Activated T-cell treated with anti-CD3 and anti-CD28 coated beads for 1 hour (primary cell): ENCODE measurements at places on chromosomes 11 and 22.

- peak; percentile 20 for DNase-seq
These were observed 4.3 kb downstream of the SIAE start for GRCh38 chr11:124669193-124669592.

GRCh38 chr11:67506426-67507051, 1.4 kb upstream of the PITPNM1 start:
- DNase-seq, result no peak

GRCh38 chr11:65110354-65110861, 1.3 kb upstream of the TM7SF2 start:
- peak; percentile 98 for DNase-seq

DNA sequence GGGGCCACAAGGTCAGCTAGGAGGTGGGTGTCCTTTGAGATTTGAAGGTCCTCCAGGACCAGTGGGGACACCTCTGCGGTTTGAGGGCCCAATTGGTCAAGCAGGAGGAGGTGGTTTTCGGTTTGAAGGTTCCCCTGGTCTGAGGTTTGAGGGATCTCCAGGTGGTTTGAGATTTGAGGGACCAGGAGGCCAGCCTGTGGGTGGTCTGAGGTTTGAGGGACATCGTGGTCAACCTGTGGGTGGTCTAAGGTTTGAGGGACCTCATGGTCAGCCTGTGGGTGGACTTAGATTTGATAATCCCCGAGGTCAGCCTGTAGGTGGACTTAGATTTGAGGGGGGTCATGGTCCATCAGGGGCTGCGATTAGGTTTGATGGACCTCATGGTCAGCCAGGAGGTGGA, 11.8 kb downstream of the PCF11 start:
- no peak for DNase-seq

DNA sequence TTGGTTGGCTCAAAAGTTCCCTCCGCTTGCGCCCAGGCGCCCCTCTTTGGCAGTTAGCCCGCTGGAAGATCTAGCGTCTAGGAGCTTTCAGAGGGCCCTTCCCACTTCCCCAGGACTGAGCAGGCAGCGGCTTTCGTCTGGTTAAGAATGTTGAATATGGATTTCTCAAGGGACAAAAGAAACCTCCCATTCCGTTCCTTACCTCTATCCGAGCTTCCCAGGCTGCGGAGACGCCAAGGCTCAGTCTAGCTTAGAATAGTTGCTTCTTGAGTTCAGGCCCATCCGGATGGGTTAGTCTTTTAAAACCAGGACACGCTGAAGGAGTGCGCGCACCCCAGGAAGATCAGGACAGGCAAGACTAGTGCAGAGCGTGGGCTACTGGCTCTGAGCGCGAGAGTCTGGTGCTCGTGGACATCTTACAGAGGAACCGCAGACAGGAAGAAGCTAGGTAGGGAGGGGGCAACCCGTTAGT, 1.6 kb downstream of the NELL1 start:
- no peak for DNase-seq

DNA sequence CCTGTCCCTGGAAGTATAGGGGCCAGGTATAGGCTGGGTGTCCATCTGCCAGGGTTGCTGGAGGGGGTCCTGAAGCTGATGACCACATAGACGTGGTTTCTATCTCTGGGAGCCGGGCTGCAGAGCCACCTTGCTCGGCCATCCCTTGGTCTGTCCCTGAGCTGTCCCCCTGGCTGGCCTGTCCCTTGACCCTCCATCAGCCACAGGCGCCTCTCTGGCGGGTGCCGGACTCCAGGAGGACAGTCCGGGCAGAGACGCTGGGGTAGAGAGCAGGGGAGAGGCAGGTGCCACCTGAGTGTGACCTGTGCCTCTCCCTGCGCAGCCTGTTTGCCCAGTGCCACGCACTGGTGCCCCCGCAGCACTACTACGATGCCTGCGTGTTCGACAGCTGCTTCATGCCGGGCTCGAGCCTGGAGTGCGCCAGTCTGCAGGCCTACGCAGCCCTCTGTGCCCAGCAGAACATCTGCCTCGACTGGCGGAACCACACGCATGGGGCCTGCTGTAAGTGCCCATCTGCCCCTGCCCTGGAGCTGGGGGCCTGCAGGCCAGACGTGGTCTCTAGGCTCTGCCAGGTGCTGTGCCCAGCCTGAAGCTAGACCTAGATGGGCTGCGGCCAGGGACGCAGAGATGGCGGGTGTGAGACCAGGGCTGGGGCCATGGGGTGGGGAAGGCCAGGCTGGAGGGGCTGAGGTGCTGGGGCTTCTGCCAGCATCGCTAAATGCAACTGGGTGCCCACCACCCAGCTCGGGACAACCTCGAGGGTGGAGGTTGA, 29.9 kb downstream of the MUC2 start:
- no peak for DNase-seq

DNA sequence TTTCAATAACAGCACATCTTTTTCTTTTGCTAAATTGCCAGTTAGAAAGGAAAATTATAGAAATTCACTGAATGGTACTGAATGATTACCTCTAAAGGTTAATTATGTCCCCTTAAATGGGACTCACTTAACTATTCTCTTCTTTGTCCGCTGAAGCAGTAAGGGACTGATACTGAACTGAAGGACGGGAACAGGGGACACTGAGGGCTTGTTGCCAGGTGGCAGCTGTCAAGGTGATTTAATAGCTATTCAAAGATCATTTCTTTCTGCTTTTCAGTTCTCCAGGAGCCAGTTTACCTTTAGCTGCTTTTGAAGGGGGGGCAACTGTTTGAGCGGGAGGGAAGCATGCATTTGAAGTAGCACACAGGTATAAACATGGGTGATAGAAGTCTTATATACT, 325.4 kb upstream of the CCDC90B start:
- DNase-seq, result no peak

DNA sequence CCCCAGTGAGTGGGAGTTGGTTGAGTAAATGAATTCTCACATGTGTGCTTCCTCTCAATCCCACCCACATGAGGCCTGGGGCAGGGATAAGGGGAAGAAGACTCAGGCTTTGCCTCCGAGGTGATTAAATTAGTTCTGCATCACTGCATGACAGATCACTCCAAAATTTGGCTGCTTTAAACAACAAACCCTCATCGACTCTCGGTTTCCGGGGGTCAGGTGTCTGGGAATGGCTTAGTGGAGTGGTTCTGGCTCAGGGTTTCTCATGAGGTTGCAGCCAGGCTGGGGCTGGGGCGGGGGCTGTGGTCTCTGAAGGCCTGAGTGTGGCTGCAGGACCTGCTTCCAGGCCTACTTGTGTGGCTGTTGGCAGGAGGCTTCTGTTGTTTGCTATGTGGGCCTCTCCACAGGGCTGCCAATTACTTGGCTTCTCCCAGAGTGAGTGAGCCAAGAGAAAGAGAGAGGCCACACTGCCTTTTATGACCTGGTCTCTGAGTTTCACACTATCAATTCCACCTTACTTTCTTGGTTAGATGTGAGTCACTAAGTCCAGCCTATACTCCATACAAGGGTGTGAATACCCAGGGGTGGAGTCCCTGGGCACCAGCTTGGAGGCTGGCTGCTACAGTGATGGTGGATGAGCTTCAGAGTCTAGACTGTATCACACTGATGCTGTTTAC, 15.9 kb downstream of the MOGAT2 start:
- DNase-seq, result no peak

DNA sequence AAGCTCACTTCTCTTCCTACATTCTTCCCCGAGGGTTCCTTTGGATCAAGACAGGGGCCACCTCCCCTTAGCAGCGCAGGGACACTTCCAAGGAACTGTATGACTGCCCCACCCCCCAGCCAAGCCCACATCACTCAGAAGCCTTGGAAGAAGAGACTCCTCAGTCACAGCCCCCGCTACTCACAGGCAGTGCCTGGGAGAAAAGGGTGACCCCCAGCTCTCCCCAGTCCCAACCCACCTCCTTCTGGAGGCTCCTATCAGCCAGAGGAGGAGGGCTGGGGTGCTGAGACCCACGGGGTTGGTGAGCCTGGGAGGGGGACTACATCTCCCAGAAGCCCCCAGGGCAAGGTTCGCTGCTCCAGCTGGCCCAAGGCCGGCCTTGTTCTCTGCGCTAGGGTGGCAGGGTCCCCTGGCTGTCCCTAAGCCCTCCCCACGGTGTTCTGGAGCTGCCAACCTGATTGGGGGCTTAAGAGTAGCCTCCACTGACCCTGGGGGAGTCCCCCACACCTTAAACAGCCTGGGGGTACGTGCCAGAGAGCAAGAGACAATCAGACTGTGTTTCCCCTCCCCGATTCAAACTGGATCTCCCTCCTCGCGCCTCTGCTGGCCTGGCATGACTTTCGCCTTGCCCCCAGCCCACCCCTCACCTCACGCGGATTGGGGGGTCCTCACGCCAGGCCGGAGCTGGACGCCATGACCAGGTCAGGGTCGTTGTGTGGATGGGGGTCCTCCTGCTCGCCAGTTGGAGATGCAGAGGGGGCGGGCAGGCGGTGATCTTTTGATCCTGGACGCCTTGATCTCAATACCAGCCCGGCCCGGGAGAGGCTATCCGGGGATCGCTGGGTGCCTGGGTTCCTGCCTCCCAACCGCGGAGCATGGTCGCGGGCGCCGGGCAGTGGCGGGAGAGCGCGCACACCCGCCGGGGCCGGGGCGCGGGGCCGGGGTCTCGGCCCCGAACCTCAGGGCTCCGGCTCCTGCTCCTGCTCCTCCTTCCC, 838 bp downstream of the BCL9L start:
- no peak for DNase-seq

DNA sequence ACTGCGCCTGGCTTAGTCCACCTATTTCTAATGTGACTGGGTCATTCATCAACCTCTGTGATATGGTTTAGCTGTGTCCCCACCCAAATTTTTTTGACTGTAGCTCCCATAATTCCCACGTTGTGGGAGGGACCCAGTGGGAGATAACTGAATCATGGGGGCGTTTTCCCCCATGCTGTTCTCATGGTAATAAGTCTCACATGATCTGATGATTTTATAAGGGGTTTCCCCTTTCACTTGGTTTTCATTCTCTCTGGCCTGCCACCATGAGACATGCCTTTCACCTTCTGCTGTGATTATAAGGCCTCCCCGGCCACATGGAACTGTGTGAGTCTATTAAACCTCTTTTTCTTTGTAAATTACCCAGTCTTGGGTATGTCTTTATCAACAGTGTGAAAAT, 8.7 kb downstream of the CENATAC start:
- DNase-seq, result no peak

DNA sequence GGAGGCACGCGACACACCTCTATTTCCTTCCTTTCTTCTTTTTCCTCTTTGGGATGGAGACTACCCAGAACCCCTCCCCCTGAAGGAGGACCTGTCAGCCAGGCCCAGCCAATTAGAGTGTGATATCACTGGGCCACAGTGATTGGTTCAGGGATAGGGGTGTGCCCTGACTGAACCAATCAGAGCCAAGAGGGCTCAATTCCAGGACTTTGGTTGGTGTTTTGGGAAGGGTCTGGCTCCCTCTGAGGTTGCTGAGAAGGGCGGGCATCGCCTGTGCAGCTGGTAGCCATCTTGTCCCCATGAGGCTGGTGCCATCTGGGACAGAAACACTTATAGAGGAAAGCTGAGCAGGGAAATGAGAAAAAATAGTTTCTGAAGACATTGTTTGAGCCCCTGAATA, 71.4 kb downstream of the CHST1 start:
- DNase-seq, result no peak

GRCh38 chr22:45910928-45911467, 66.0 kb downstream of the WNT7B start:
- DNase-seq, result no peak
